ENCODE measurements at places on chromosomes 1 and 21. TPM values are rescaled to one million over a fixed set of nuclear protein-coding genes. Genes with fewer than 3 reads are reported as not detected.

Gene RNF115
- 17.8 TPM for polyA plus RNA-seq

Gene POGK
- 55.8 TPM for polyA plus RNA-seq

Gene RHOU
- polyA plus RNA-seq = 58.9 TPM

Gene PLPPR4
- 24.6 TPM for polyA plus RNA-seq

Gene ELF3
- 54.8 TPM for polyA plus RNA-seq

Gene SLC2A5
- polyA plus RNA-seq = 1.2 TPM

Gene OR2AK2
- not detected for polyA plus RNA-seq

Gene CFAP57
- 4.3 TPM for polyA plus RNA-seq

Gene TRAPPC10
- 22.9 TPM for polyA plus RNA-seq

Gene FYB2
- 0.16 TPM for polyA plus RNA-seq

Gene ZYG11A
- polyA plus RNA-seq = 0.15 TPM

Gene TNN
- polyA plus RNA-seq = 2.4 TPM

Gene HES3
- not detected for polyA plus RNA-seq

DNA sequence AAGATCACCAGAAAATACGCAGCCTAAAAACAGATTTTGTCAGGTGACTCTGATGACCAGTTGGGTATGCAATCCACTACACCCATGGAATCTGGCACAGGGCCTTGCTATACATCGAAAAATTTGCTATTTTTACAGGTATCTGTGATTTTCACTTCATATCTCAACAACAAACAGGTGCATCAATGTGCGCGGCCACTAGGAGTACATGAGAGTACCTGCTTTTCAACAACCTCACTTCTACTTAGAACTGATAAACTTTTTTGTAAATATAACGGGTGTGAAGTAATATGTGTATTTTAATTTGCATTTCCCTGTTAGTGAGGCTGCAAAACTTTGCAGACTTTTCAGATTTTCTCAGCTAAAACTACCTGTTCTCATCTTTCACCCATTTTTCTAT is 80.8 kb downstream of the SLC45A1 start:
- no peak for DNase-seq

DNA sequence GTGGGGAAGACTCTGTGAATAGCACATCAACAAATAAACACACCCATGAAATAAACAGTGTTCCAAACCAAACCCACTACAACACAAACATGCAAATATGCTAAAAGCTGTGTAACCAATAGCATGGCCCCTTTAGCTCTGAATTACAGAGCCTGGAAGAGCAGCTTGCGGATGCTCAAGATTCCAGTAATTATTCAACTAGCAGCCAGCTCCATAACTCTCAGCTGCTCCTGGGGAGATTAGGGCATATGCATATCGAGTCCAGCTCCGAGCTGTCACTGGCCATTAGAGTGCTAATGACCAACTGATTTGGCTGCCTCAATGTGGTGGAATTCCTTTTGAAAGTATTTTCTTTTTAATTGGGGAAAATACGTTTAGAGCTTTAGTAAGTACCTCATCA is 207.1 kb downstream of the HHAT start:
- no peak for DNase-seq

DNA sequence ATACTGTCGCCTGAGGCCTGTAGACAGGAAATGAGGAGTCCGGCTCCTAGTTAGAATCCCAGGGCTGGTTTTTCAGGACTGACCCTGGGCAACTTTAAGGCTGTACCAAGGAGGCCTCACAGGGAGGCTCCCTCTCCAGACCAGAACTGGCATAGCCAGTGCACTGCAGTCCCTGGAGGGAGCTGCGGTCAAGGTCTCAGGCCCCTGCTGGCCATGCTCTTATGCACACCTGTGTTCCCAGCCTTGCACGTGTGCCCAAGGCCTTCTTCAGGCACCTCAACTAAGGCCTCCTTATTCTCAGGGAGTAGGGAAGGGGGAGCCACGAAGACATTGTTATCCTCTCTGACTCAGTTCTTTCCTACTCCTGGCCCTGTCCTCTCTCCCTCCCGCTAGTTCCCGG is 22.0 kb upstream of the IFNAR1 start:
- no peak for DNase-seq

GRCh38 chr1:58529284-58529683 is 17.2 kb downstream of the OMA1 start:
- DNase-seq = no peak

GRCh38 chr1:1000357-1001056 is 610 bp upstream of the HES4 start:
- peak; percentile 83 for DNase-seq

GRCh38 chr1:15425521-15425920 is 12.7 kb upstream of the CTRC start:
- no peak for DNase-seq

DNA sequence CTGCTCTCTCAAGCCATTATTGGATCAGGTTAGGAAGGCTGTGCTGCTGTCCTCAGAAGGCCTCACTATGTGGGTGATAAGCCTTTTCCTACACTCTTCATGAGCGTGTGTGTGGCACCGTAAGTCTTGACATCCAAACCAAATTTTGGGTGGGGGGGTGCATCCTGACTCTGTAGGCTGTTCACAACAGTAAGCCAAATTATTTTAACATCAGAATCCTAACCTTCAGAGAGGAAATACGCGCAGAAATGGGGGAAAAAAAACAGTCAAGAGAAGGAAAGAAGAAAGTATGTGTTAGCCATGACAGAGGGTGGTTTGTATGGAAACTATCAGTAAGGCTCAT is 21.0 kb downstream of the STPG1 start:
- no peak for DNase-seq

DNA sequence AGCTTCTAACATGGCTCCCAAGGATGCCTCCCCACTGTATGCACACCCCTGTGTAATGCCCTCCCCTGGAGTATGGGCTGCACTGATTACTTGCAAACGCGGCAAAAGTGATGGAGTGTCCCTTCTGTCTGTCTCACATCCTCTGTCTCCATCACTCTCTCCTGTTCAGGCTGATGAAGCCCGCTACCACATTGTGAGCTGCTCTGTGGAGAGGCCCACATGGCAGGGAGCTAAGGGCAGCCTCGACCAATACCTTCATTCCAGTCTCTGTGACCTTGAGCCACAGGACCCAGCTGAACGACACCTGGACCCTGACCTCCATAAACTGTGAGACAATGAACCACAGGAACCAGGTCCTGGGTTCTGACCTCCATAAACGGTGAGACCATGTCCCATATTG is 154.1 kb upstream of the ETV3 start:
- no peak for DNase-seq

DNA sequence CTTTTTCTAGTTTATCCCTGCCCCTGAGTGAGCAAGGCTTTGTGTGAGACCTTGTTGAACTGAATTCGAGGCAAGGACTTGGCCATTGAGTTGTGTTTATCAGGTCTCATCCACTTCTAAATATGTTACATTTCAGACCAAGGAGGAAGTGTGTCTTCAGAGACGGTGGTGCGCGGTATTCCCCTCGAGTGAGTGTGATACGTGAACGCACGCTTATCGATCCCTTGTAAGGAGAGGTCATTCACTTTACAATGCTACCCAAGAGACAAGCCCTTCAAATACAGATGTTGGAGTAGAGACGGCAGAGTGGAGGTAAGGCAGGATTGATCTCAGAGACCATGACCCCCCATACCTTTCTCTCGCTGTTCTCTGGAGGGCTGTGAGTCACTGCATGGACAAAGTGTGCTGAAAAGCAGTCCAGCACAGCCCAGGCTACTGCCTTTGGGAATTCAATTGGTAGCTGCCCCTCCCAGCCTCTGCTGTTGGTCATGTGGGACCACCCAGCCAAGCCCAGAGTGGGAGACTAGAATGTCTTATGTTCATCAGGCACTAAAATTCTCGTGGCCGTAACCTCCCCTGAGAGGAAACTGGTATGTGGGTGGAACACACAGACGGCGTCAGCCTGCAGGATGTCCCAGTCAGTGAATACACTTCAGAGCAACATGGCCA is 16.3 kb upstream of the MTARC1 start:
- no peak for DNase-seq

- peak; percentile 86 for DNase-seq
Observed at GRCh38 chr1:225772323-225772768, 5.3 kb upstream of the SRP9 start.

DNA sequence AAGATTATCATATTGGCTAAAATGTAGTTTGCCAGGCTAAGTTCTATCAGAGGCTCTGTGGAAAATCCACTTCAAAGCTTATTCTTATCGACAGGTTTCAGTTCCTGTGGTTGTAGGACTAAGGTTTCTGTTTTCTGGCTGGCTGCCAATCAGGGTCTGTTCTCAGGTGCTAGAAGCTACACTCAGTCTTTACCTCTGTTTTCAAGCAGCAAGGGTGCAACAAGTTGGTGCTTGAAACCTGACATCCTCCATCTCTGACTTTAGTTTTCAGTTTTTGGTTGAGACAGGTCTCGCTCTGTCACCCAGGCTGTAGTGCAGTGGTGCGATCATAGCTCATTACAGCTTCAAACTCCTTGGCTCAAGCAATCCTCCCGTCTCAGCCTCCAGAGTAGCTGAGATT is 15.3 kb upstream of the TMCO2 start:
- no peak for DNase-seq

DNA sequence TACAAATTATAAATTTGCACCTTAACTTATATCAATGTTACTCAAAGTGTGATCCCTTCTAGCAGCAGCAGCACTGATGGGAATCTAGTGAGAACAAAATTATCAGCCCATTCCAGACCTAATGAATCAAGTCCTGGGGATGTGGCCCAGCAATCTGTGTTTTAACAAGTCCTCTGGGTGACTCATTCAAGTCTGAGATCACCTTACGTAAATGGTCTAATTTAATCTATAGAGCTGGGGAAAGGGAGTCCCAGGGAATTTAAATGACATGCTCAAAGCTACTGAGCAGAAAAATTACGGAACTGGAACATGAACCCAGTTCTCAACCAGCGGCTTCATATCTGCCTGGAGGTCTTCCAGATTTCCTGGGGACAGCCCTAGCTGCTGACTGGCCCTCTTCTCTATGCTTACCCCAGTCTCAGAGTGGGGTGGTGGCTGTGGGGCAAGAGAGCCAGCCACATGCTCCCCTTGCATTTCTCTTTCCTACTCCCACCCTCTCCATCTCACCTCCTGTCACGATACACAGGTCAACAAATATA is 220.0 kb downstream of the TM2D1 start:
- DNase-seq = no peak

DNA sequence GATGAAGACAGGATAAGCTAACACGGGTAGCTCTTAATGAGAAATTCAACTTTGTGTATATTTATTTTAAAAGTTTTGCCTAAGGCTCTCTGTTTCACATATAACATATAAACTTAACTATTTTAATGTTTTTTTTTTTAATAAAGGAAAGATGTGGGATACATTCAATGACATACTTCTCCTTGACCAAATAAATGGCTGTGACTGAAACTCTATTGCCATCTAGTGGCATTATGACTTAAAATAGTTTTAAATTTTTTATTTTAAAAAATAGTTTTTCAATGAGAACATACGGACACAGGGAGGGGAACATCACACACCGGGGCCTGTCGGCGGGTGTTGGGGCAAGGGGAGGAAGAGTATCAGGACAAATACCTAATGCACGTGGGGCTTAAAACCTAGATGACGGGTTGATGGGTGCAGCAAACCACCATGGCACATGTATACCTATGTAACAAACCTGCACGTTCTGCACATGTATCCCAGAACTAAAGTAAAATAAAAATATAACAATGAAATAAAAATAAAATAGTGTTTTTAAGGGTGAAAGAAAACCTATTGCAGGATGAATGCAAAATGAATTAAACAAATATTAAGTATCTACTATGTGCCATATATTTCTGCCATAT is 83.4 kb downstream of the LYST start:
- DNase-seq = peak; percentile 14

- no peak for DNase-seq
Observed at GRCh38 chr1:70583522-70583921, 172.5 kb downstream of the CTH start.

GRCh38 chr1:159838715-159839114 is 12.0 kb downstream of the SLAMF8 start:
- no peak for DNase-seq

GRCh38 chr1:150053926-150054325 is 13.7 kb upstream of the VPS45 start:
- no peak for DNase-seq

DNA sequence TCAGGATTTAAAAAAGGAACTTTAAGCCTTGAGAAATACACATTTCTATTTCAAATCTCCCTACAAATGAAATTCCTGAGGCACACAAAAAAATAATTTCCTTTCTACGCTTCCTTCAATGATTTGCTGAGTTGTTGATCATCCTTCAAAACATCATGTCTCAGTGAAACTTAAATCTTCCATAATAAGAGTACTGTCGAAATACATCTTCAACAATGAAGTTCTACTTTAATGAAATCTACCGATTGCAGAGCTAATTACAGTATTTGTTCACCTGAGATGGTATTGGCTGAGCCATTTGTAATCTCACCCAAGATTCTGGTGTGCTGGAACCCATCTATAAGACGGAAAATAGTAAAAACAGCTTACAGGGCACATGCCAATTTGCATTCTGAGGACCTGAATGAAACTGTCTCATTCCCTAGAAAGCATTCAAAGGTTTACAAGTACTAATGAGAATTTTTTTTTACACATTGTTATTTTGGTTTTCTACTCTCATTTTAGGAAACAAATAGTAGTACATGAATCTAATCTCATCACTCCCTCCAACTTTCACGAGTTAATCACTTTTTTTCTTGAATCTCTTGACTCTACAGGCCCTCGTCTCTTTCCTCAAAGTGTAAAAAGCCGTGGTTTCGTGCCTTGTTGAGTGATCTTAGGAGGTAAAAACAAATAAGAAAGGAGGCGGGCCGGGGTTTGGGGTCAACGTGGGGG is 1.1 kb downstream of the CHML start:
- DNase-seq = no peak

DNA sequence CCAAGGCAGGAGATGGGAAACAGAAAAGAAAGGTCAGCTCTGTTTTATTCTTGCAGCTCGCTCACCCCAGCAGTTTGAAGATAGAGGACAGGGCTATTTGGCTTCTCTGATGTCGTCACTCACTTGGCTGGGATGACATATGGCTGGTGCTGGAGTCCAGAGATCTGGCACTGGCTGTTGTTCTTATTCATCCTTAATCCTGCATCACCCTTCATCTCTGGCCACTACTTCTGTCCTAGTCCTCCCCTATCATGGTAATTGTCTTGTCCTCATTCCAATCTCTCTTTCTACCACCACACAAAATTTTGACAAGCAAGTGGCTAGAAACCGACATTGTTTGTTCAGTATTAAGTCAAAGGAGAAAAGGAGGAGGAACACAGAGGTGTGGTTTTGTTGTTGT is 103.8 kb upstream of the PDE4B start:
- no peak for DNase-seq

DNA sequence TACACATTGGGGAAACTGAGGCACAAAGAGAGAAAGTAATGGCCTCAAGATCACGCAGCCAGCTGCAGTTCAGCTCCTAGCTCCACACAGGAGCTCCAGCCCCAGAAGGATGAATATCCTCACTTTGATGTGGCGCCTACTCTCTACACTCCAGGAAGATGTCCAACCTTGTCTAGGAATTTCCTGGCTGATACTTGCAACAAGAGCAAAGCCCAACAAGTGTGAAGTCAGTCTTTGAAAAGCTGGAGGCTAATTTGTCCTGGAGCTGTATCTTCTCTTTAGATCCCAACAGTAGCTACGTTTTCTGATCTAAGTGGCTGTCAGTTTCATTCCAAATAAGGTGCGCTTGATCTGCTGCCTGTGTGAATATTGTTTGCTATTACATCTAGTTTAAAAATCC is 344.9 kb downstream of the PTPRU start:
- no peak for DNase-seq

GRCh38 chr1:151834239-151834638 is 2.6 kb upstream of the RORC start:
- DNase-seq = no peak

- no peak for DNase-seq
Observed at GRCh38 chr1:116808200-116808847, 54.1 kb downstream of the CD2 start.

GRCh38 chr1:54081306-54082270 is 28.2 kb downstream of the TCEANC2 start:
- DNase-seq = no peak

Measured in right lung (tissue), 10 donors.